Substantia nigra (tissue), 51 donors: ENCODE measurements at places on chromosomes 2 and 18.

DNA sequence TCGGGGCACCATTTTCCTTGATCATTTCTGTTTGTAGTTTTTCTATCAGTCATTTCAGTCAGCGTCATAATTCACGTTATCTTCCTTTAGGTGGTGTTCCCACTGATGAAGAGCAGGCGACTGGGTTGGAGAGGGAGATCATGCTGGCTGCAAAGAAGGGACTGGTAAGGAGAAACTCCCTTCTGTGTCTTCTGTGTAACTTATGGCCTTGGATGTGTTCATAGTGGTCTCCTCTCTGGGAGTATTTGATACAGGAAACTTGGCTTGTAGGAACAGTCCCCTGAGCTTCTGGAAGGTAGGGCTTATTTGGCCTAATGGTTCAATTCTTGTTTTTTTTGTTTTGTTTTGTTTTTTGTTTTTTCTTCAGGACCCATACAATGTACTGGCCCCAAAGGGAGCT, 1.1 kb downstream of the COX5B start:
- no peak for DNase-seq

DNA sequence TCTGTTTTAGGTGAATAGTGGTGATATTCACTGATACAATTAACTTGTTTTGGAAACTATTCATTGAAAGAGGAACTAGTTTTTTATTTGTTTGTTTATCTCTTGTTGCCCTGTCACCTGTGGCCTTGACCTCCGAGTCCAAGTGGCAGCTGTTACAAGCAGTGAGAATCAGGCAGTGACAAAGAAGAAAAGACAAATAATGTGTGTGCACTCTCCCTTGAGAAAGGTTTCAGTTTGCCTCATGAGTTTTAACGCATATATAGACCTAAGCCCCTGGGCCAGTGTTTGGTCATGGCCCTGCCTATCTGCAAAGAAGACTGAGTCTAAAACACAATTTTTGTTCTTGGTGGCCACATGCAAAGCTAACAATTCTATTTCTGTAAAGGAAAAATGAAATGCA, 15.3 kb downstream of the KYNU start:
- DNase-seq = no peak

GRCh38 chr2:227614246-227614645, 394 bp downstream of the SCYGR3 start:
- DNase-seq = no peak

GRCh38 chr2:219748671-219749570, 121.5 kb downstream of the SLC4A3 start:
- DNase-seq = no peak

DNA sequence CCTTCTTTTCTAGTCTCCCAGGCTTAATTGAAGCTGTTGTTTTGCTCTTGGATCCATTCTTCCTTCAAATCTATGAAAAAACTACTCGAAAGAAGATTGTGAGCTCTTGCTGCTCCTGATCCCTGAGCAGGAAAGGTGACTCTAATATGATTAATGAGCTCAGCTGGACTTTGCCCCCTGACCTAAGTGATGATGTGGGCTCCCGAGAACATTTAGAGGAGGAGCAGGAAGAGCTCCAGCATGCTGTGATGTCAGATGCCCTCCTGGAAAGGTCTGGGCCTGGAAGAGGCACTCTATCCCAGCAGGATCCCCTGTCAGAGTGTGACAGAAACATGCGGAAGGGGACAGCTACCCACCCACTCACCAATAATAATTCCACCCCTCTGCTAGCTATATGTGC, 117.9 kb upstream of the PELI1 start:
- no peak for DNase-seq

DNA sequence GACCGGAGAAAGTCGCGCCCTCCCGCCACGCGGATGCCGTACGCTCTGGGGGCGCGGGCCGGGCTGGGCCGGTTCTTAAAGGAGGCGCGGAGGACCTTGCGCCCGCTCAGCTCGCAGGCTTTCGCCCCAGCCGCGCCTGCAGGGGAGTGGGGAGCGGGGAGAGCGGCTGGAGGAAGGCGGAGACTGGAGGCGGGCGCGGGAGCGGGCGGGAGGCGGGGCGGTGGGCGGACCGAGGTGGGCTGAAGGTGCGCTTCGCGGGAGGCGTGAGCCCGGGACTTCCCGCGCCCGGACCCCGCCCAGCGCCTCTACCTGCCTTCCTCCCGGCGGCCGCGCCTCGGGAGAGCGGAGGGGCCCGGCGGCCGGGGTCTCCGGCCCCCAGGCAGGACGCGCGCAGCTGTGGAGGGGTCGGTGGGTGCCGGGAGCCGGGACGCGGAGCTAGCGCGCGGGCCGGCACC, at the start of gene ADRA2B:
TSS of gene ADRA2B (minus strand) at position 148 of the 455 bp plus-strand sequence. CDS start 422 bp downstream, outside the sequence.
- DNase-seq = no peak

GRCh38 chr2:88859461-88859860, 168.0 kb downstream of the RPIA start:
- DNase-seq = no peak

DNA sequence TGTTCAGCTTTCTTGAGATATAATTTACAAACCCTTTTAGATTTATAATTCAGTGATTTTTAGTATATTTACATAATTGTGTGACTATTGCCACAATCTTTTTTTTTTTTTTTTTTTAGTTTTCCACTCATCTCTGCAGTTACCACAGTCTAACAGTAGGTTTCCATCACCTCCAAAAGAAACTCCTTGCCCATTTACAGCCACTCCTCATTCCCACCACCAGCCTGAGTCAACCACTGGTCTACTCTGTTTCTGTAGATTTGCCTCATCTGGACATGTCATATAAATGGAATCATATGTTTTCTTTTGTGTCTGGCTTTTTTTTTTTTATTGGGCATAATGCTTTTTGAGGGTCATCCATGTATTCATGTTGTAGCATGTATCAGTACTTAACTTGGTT, 16.1 kb downstream of the MTX2 start:
- DNase-seq = no peak

DNA sequence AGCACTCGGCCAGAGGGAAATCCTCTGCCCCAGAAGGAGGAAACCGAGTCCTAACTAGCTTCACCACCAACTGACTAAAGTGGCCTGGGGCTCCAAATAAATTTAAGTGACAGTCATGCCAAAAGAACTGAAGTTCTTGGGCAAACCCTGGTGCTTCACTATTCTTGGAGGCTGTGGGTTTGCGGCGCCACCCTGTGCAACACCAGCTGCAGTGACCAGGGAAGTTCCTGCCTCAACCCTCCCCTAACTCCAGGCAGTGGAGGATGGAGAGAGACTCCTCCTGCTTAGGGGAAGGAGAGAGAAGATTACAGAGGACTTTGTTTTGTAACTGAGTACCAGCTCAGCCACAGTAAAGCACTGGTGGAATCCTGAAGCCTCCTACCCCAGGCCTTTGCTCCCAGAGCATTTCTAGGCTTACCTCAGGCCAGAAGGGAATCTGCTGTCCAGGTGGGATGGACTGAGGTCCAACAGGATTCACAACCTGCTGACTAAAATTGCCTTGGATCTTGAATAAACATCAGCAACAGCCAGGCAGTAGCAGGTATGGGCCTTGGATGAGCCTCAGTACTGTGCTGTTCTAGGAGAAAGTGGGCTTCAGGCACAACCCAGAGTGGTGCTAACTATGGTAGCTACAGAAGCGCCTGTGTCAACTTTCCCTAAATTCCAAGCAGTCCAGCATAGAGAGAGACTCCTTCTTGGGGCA, 29.4 kb upstream of the BMP10 start:
- DNase-seq = no peak

- no peak for DNase-seq
Observed at GRCh38 chr2:182606728-182607681, 109.1 kb upstream of the DNAJC10 start.

DNA sequence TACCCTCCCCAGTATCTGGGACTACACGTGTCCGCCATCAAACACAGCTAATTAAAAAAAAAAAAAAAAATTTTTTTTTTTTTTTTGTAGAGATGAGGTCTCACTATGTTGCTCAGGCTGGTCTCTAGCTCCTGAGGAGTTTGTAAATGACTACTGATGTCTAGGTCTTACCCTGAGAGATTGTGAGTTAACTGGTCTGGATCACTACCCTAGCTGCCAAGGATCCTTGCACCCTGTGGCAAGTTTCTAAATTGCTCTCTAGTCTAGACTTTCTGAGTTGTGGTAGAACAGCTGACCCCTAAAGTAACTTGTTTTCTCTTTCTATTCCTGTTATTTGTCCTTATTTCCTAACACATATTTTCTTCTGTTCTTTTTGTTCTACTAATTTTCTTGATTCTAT, 44.5 kb downstream of the ABHD3 start:
- DNase-seq = no peak

GRCh38 chr2:149488706-149489440, 98.7 kb downstream of the MMADHC start:
- no peak for DNase-seq

GRCh38 chr2:105789745-105790460, 45.2 kb downstream of the NCK2 start:
- DNase-seq = peak; percentile 43

DNA sequence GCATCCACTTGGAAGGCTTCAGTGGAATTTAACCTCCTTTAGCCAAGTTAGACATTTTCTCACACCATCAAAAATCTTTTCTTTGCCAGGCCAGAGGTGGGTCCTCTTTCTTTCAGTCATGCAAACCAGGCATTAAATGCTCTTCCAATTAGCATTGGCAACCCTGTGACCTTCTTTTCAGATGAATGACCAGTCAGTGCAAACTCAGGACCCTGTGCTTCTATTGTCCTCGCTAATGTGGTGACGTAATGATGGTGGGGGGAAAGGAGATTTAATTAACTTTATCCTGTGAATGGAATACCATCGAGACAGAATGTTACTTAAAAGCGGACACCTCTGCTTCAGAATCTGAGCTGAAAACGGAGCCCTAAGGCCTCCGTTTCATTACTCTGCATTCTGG, 23.2 kb upstream of the STPG4 start:
- DNase-seq = no peak

DNA sequence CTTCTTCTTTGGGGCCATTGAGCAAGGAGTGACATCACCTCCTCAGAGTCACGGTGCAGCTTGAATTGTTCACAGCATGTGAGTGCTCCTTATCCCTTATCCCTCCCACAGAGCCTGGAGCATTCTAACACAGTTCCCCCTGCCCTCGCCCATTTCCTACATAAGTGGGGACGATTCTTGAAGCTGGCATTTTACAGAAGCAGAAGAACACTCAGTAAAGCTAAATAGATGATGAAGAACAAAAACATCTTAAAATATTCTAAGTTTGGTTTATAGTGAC, 135.8 kb upstream of the APCDD1 start:
- DNase-seq = no peak

DNA sequence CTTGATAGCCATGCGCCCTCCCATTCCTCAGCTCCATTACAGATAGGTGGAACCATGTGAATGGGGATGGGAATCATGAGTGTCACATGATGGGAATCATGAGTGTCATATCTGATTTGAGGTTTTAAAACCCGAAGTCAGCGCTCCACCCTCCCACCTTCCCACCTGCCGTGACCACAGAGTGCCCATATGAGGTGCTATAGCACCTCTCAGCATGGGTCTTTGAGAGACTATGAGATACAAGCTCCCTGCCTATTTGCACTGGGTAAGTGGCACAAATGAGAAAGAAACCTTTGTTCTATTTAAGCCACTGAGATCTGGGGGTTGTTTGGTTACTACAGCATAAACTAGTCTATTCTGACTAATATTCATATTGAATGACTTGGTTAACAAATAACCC, 78.5 kb upstream of the PTPRM start:
- no peak for DNase-seq

DNA sequence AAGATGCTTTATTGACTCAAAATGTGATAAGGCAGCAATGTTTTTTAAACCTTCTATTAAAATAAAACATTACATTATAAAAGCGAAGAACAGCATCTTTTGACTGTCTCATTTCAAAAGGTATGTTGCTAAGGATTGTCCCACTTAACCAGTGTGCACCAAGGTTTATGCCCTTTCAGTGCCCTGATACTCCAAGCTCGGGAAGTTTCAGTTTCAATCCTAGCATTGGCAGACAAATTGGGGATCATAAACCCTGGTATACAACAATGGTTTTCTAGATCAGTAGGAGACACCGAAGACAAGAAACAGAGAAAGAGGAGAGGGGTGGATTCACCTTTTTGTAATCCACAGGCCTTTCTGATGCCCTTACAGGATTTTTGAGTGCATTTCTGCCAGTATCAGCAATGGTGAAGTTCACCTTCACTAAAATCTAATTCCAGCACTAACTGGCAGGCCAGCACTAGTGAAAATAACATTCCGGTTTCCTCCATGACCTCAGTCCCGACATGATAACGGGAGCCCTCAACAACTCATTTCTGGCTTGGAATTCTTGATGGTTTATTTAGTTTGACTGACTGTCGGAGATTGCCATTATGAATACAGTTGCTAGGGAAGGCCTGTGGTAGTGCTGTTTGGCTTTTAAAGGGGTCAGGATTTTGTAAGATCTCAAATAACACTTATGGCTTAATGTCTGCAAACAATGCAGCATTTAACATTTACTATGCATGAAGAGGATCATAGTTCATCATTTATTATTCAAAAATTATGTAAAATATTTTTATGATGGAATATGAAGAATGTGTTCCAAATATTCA, 33.3 kb upstream of the FIGN start:
- no peak for DNase-seq

GRCh38 chr2:207330912-207331311, 165.2 kb upstream of the KLF7 start:
- DNase-seq = no peak

DNA sequence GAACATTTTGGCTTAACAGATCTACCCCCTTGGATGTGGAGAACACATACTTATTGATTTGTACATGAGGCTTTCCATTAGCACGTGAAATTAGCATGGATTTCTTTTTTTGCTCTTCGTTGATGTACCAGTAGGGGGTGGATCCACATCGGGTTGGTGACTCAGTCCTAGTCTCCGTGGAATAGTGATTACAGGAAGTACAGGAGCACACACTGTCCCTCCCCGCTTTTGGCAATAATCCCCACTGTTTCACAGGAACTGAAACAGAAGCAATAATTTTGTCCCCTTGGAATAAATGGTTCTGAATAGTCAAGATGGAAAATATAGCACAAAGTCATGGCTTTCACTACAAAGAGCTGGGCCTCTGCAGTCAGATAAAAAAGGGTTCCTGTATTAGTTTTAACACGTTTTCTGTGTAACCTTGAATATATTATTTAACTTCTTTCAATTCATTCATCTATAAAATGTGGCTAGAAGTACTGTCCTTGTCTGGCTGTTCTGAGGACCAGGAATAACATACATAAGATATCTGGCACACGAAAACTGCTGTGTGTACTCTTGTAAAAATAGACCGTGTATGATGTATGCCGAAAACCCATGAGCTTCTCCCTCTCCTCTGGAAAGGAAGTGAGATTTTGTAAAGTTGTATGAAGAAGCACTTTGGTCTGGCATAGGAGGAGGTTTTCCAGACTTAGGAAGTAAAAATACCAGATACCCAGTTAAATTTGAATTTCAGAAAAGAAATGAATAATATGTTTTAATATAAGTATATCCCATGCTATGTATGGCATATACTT, 229.2 kb downstream of the GALR1 start:
- DNase-seq = no peak

DNA sequence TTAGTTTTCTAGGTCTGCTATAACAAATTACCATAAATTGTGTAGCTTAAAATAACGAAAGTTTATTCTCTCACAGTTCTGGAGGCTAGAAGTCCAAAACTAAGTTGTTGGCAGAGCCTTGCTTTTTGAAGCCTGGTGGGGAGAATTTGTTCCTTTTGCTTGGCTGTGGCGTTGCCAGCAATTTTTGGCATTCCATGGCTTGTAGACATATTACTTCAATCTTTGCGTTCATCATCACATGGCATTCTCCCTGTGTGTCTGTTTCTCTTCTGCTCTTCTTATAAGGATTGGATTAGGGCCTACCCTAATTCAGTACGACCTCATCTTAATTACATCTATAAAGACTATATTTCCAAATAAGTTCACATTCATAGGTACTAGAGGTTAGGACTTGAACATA, 217.7 kb downstream of the MBD5 start:
- no peak for DNase-seq

GRCh38 chr18:6054256-6054842, 159.0 kb upstream of the TMEM200C start:
- no peak for DNase-seq
